ENCODE measurements at places on chromosomes 2 and 18. TPM values are rescaled to one million over a fixed set of nuclear protein-coding genes. Genes with fewer than 3 reads are reported as not detected.

GRCh38 chr2:3189076-3189591 lies 188.5 kb downstream of the EIPR1 start:
- no peak overlapping the region for H3K4me3 ChIP-seq
- no peak for DNase-seq
- H3K27me3 ChIP-seq: no peaks in the 10 kb centered on the region
- no peak overlapping the region for H3K27ac ChIP-seq
- peaks cover 5% of the 10 kb centered on the region for H3K4me1 ChIP-seq

- no peaks in the 10 kb centered on the region for H3K4me1 ChIP-seq
- no peaks in the 10 kb centered on the region for H3K27me3 ChIP-seq
- H3K36me3 ChIP-seq: no peaks in the 10 kb centered on the region
- DNase-seq: no peak
Measured at GRCh38 chr2:149213764-149214493, 116.5 kb upstream of the LYPD6 start.

The HAAO gene
- total RNA-seq: 6.2 TPM

The SLC40A1 gene
- 153 TPM for total RNA-seq

DNA sequence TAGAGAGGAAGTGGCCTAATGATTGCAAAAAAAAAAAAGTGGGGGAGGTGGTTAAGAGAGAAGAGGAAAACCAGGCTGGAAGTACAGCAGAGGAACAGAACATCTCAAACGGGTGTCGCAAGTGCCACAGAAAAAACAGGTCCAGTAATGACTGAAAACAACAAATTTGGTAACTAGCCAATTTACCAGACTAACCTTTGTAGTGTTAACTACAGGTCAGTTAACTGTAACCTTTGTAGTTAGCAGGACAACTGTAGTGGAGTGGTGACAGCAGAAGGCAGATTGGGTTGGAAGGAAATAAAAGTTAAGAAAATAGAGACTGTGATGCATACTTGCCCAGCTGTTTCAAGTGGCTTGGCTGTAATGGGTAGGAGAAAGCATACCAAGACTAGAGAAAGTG lies 91.4 kb upstream of the CHST9 start:
- H3K27me3 ChIP-seq: no peaks in the 10 kb centered on the region
- no peak for DNase-seq
- H3K4me1 ChIP-seq: no peaks in the 10 kb centered on the region
- no peaks in the 10 kb centered on the region for H3K36me3 ChIP-seq

The LRATD1 gene
- 7.1 TPM for total RNA-seq

The NRBP1 gene
- total RNA-seq: 81.6 TPM
